ENCODE measurements at places on chromosomes 4 and X.

DNA sequence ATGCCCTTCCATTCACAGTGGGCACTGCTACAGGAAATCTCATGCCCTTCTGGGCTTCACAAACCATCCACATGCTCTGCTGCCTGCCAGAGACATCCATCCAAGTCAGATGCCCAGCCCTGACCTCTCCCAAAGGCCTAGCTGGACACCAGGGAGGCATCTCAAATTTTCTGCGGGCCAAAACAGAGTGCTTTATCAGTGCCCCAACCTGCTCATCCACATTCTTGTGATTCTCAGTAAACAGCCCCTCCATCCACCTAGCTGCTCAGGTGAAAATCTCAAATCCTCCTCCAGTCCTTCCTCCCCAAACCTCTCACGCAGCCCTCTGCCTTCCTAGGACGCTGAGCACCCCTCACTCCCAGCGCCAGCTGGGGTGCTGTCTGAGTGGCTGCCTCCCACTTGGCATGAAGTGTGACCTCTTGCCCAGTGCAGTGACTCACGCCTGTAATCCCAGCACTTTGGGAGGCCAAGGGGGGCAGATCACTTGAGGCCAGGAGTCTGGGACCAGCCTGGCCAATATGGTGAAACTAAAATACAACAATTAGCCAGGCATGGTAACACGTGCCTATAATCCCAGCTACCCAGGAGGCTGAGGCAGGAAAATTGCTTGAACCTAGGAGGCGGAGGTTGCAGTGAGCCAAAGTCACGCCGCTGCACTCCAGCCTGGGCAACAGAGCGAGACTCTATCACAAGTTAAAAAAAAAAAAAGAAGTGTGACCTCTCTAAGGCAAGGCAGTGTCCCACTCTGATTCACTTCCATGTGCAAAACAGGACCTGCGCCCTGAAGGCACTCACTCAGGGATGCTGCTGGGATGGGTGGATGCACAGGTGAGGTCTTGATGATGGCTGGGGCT, 1.7 kb upstream of the AFAP1 start:
- no peak for DNase-seq

GRCh38 chr4:113385281-113385899, 335.9 kb downstream of the ANK2 start:
- no peak for DNase-seq

- DNase-seq: peak; percentile 65
These were observed 166.6 kb downstream of the LHFPL1 start for GRCh38 chrX:112513154-112513553.

- DNase-seq: peak; percentile 18
These were observed 32.7 kb downstream of the METAP1 start for GRCh38 chr4:99028187-99028586.

GRCh38 chrX:794311-794710, 163.7 kb downstream of the SHOX start:
- no peak for DNase-seq

DNA sequence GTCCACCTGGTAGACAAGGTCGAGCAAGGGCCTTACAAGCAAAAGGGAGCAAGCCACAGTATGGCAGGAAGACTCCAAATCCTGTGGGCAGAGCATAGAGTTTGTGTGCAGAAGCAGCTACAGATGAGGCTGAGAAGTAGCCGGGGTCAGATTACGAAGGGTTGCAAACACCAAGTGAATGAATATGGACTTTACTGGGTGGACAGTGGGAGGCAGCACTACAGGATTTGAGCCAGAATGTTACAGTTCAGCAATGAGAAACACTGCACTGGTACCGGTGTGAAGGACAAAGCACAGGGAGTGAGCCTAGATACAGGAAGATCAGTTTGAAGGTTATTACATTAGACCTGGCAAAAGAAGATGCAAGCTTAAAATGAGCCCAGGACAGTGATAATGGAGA, 46.1 kb upstream of the HOPX start:
- DNase-seq: no peak

- DNase-seq: no peak
These were observed 20.1 kb downstream of the CA5B start for GRCh38 chrX:15758140-15758539.

GRCh38 chr4:146191766-146192458, 16.4 kb downstream of the LSM6 start:
- DNase-seq: no peak

- peak; percentile 50 for DNase-seq
These were observed 397.4 kb upstream of the ZFP42 start for GRCh38 chr4:187598196-187598595.

- no peak for DNase-seq
These were observed 42.0 kb upstream of the IGSF1 start for GRCh38 chrX:131331152-131331551.

- DNase-seq: no peak
These were observed 24.8 kb upstream of the SLC7A11 start for GRCh38 chr4:138266948-138267347.

DNA sequence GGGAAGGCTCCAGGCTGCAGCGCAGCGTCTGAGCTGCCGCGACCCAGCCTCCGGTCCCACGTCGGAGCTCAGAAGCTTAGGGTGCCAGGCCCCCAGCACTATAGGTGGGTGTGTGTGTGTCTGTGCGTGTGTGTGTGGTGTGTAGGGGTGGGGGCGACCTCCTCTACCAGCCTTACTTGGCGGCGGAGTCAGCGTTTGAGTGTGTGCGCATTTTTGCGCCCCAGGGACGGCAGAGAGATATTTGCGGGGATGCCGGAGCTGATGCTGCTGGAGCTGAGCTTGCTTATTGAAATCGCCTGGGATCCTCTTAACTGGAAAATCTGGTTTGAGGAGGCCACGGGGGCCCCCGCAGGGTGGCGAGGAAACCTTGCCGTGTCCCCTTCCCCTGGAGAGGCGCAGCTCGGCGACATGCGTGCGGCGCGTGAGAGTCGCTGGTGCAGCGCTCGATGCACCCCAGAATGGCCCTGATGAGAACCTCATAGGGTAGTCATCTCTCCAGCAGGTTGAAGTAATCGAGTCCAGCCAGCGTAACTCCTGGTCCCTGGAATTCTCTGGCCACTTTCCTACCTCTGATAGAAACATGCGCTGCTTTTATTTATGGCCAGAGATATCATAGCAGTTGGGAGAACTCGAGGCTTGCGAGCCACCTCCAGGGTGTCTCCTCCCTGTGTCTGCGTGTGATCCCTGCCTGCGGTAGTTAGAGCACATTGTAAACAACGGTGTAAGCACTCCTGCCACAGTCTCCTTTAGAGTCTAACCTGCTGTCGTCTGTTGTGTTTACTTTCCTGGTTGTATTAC, 2.7 kb downstream of the ADGRL3 start:
- no peak for DNase-seq

DNA sequence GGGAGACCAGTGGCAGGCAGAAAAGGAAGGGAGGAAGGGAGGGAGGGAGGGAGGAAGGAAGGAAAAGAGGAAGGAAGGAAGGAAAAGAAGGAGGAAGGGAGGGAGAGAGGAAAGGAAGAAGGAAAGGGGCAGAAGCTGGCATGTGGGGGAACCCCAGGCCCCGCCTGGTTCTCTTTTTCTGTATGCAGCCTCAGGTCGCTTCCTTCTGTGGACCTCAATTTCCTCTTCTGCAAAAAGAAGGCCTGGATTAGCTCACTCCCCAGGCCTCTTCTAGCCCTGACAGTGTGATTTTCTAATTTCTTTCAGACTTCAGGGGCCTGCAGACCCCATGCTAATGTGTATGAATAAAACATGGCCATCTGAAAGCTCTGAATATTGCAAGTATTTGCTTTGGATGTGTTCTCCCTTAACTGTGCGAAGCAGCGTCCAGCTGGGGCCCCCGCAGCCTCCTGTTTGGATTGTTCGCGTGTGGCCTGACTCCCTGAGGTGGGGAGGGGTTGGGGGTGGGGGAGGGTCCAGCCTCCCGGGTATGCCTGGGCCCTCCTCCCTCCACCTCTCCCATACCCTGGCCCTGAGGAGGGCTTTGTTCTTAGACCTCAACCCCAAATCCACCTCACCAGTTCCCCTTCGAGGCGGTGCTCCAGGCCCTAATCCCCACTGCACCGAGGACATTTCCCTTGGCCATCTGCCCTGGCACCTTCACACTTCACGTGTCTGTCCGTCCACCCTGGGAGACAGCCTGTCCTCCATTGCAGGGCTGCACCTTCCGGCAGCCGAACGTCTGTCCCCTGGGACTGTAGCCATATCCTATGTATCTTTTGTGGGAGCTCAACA, 199.9 kb upstream of the ATP6AP2 start:
- DNase-seq: no peak

All from fibroblast of skin of abdomen (primary cell).